ENCODE measurements at places on chromosomes 6 and 20.

GRCh38 chr20:63531686-63532448 lies 5.3 kb downstream of the PTK6 start:
- no peak for DNase-seq

GRCh38 chr6:94562846-94563245 lies 1014.5 kb upstream of the MANEA start:
- no peak for DNase-seq

- DNase-seq, result no peak
These were observed 157.3 kb downstream of the TAF4 start for GRCh38 chr20:61908057-61909026.

DNA sequence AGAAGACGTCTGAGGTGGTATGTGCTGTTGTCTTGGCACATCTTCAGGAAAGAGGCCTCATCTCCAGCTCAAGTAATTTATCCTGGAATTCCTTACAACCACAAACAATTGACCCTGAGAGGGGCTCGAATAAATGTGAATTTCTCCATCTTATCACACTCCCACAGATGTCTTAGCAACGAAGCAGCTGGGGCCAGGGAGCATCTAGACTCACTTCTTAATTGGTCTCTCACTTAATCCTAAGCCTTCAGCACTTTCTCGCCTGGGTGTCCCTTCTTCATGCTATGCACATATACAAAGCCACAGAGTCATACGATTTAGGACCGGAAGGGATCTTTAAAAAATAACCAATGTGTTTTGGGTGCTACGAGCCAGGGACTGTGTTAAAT lies 27.1 kb downstream of the PCK1 start:
- no peak for DNase-seq

DNA sequence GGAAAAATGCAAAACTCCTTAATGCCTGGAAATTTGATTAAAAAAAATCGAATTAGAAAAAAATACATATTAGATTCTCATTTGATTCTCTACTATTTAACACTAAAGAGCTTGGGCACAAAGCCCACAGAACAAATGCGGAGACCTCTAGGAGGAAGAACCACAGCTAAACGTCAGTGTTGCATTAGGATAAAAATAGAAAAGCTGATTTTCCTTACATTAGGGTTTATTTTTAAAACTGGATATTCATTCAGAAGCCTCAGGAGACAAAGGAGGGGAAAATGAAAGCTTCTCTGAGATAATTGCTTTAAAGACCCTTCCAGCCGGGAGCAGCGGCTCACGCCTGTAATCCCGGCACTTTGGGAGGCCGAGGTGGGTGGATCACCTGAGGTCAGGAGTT lies 77.3 kb downstream of the ECT2L start:
- DNase-seq, result no peak

GRCh38 chr20:34941226-34941625 lies 14.4 kb downstream of the GSS start:
- no peak for DNase-seq

GRCh38 chr6:150417899-150418826 lies 49.4 kb downstream of the IYD start:
- peak; percentile 65 for DNase-seq

GRCh38 chr6:107550906-107551305 lies 61.0 kb downstream of the SOBP start:
- DNase-seq, result no peak

DNA sequence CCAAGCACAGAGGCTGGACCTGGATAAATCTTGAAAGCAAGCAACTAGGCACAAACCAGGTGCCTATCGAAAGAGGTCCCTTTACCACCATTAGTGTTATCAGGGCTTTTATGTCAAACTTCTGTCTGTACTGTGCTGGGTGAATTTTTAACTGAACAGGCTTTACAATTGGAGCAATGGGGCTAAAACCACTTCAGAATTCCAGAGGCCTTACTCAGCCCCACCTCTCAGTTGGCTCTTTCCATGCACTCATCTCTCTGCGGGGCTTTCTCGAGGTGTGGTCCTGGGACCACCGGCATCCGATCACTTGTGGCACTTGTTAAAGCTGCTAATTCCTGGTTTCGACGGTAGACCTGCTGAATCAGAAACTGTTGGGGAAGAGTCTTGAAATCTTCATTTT lies 232.5 kb downstream of the SOX4 start:
- DNase-seq, result peak; percentile 33

- no peak for DNase-seq
These were observed 40.1 kb upstream of the DYNLRB1 start for GRCh38 chr20:34475979-34476736.

- DNase-seq, result no peak
These were observed 232.6 kb upstream of the CDYL start for GRCh38 chr6:4543596-4543995.

DNA sequence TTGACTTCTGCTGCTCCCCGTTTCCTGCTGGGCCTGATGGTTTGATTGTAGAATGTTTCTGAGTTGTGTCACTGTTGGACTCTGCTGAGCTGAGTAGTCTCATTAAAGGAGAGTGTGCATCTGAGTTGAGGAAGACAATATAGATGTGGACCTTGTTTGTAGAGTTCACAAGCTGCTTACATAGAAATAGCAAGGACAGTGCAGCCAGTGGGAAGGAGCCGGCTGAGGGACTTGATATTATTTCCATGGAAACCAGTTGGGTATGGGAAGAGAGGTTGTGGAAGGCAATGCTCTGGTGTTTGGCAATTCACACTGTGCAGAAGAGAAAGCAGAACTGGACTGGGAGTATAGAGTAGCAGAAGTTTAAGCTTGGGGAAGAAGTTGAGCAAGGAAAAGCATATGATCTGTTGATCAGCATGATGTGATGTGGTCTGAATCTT lies 14.8 kb downstream of the IGF2R start:
- no peak for DNase-seq

GRCh38 chr20:5504061-5504739 lies 187.4 kb upstream of the PROKR2 start:
- no peak for DNase-seq

DNA sequence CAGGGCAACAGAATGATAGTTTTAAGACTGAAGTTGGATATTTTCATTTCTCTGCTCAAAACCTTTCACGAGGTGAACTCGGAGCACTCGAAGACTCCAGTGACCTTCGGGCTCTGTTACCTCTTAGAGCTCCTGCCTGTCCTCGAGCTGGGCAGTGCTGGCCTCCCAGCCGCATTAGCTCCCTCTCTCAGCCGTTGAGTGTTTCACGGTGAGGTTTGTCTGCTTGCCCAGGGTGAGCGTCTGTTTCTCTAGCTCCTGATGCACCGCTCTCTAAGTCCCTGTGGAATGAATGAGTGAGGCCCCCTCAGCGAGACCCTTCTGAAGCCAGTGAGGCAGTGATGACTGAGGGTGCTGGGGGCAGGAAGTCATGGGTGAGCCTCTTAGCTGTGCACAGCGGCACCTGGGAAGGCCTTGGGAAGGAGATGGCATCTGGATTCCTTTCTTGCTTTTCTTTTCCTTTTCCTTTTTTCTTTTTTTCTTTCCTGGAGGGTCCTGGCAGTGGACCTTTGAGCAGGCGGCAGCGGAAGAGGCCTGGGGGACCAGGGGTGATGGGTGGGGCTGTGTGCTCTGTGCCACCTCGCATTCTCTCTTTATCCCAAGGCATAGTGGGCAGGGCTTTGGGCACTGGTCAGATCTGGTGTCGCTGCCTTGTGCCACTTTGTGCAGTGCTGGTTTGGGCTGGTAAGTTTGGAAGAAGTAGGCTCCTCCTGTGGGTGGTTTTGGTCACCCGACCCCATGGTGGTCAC lies 2.2 kb downstream of the PSMG4 start:
- DNase-seq, result no peak

DNA sequence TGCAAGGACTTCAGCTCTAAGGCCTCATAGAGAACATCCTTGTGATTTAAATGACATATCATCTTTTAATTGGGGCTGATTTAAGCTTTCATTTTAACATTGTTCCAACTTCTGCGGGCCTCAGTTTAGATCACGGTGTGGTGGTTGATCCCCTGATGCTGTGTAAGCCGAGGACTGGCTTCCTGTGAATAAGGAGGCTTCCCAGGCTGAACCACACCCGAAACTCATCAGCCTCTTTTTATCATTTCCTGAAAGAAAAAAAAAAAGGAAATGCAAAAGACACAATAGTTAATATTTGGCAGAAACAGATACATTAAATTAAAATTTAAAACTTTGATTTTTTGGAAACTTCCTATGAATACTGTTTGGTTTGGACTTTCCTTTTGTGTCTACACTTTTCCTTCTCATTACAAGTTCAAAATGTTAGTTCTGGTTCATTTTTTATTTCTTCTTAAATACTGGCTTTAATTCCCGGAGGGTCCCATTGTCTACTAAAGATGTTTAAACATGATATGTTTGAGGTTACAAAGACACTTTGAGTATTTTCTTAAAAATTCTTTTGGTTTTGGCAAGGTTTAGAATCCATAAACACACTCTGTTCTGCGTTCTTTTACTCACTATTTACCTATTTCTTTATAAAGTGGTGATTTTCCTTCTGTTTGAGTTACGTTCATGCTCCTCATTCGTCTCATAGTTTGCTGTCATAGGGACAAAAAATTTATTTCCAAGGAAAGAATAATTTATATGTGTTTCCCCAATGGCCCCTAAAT lies 230.0 kb upstream of the SULF2 start:
- DNase-seq, result no peak

- DNase-seq, result no peak
These were observed 107.5 kb upstream of the PRSS16 start for GRCh38 chr6:27139756-27140579.

DNA sequence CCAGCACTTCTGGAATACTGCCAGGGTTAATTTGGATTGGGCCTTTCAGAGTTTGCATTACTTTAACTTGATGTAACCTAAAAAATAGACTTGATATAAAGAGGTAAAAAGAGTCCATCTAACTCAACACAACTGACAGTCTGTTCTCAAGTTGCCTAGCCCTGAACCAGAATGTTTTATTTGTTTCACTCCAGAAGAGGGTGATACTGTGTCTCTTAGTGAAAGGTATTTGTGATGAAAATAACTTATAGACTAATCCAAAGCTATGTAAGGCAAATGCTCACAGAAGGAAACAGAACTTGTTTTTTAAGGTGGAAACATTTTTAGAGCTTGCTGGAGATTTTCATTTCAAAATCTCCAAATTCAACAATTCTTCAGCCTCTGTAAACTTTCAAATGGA lies 469.1 kb upstream of the RUNX2 start:
- DNase-seq, result no peak

- DNase-seq, result no peak
These were observed 54.7 kb downstream of the TRMT6 start for GRCh38 chr20:5895626-5896025.

DNA sequence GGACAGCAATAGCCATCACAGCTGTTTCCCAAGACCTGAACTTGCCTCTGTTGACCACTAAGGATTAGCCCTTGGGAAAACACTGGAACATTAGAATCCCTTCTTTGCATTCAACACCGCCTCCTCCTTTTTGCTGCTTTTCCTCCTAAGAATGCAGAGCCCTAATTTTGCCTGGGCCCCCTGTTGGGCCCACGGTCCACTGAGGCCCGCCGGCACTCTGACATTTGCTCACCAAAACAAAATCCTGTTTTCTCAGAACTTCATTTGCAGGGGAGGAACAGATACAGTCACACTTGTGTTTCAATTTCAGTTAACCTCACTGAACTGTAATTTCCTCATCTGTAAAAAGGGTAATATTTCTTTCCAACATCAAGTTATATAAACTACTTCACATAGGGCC lies 116.0 kb upstream of the JARID2 start:
- DNase-seq, result no peak

- no peak for DNase-seq
These were observed 195.4 kb downstream of the TBX18 start for GRCh38 chr6:84568971-84569370.

DNA sequence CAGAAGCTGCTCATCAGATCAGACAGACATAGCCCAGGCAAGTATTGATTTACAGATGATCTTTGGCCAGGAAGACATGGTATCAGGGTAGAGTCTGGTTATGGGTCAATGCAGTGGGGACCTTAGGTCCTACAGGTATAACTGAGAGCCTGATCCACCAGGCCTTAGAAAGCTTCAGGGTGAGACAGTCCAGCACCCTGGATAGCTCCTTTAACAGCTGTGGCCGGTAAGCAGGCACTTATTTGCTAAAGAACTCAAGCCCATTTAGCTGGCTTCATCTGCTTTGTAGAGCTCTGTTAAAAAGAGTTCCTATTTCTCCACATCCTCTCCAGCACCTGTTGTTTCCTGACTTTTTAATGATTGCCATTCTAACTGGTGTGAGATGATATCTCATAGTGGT lies 39.6 kb downstream of the ESR1 start:
- peak; percentile 39 for DNase-seq

DNA sequence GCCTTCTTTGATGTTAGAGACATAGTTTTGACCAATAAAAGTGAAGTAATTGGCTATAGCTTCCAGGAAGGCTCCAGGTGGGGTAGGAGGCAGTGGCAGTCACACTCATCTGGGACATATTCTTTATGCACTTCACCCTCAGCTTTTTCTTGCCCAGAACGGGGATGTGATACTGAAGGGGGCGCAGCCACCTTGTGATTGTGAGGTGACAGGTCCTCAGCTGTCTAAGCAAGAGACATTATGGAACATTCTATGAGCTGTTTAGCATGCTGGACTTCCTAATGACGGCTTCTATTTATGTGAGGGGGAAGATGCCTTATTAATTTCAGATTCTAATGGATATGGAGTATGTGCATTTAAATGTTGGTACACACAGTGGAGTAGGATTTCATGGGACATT lies 151.3 kb upstream of the ZFP64 start:
- no peak for DNase-seq

GRCh38 chr6:30481211-30481964 lies 7.9 kb upstream of the HLA-E start:
- DNase-seq, result no peak

DNA sequence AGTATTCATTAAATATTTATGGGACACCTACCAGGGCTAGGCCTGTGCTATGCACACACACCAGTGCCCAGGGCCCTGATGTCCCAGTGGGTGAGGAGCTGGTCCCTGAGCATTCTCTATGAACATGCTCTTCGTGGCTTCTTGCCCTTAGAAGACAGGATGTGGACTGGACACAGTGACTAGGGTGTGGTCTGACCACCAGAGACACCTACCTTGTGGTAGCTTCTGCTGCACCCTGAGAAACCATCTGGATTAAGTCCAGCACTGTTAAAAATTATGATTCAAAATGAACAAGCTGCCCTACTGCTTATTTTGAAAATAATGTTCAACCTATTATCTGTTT lies 112.9 kb upstream of the RPS6KA2 start:
- DNase-seq, result no peak

GRCh38 chr20:37218441-37218840 lies 39.1 kb upstream of the MROH8 start:
- no peak for DNase-seq

GRCh38 chr6:16739329-16739801 lies 21.9 kb downstream of the ATXN1 start:
- DNase-seq, result no peak

GRCh38 chr20:11520596-11520995 lies 397.1 kb upstream of the BTBD3 start:
- DNase-seq, result no peak

- no peak for DNase-seq
These were observed 45.3 kb downstream of the NCOA3 start for GRCh38 chr20:47547034-47547387.

- DNase-seq, result no peak
These were observed 331.3 kb downstream of the KIF16B start for GRCh38 chr20:16241911-16242310.

GRCh38 chr20:17833036-17833674 lies 133.4 kb downstream of the BANF2 start:
- no peak for DNase-seq
